ENCODE measurements at places on chromosomes 12 and 14.

GRCh38 chr14:36973806-36974442, 198.5 kb downstream of the SLC25A21 start:
- DNase-seq, result no peak

GRCh38 chr12:49059045-49059298, 1.6 kb downstream of the KMT2D start:
- DNase-seq, result no peak

DNA sequence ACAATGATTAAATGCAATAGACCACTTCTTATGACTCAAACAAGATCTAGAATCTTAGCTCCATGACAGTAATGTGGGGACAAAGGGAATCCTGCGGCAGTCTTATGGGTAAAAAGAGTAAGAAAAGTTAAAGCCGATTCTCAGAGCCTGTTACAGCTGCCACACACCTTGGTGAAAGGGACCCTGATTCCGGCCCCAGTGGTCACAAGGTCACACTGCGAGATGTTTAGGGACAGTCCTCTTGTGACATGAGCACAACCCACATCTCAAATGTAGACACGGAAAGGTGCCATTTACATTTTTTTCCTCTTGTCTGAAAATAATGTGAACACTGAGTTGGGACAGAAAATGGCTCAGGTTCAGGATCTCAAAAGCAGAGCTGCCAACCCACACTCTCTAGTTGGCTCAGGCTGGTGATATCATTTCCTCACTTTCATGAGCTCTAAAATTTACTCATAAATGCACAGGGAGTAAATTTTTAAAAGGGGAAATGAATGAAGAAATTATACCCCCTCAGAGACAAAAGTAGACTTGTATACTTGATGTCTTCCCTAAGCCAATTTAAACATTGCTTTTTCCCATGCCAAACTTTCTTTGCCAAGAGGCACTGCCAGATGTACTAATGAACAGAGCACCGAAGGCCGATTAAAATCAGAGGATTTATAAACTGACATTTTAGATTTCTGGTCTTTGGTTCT, 113.1 kb upstream of the OVCH1 start:
- DNase-seq, result no peak

DNA sequence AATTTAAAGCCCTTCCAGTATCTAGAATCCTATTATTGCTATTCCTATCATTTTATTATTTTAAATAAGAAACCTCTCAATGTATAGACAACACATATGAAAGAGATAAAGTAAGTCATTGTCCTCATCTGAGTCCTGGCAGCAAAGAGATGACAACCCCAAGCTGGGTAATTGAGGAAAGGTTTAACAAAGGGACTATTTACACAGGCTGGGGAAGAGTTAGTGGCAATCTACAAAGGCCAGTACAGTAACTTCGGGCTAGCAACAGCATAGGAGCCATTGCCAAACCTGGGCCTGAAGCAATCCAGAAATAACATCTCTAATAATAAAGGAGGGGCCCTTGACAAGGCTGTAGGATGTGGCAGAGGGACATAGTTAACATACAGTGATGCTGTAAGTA, 11.2 kb downstream of the PDE6H start:
- no peak for DNase-seq

DNA sequence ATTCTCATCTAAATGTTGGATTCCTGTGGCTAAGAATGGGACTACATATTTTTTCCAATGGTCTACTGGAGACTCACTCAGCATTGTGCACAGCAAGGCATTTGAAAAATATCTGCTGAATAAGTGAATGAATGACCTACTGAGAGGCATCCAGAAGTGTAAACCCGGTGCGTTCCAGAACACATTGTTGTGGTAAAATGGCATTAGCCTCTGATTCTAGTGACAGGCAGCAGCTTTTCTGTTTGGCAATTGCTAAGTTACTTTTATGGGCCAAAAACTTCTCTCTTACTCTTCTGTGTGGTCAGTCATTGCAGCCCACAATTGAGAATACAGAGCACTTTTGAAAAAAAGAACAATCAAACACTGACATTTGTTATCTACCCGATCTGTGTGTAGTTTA, 36.5 kb downstream of the WIF1 start:
- no peak for DNase-seq

DNA sequence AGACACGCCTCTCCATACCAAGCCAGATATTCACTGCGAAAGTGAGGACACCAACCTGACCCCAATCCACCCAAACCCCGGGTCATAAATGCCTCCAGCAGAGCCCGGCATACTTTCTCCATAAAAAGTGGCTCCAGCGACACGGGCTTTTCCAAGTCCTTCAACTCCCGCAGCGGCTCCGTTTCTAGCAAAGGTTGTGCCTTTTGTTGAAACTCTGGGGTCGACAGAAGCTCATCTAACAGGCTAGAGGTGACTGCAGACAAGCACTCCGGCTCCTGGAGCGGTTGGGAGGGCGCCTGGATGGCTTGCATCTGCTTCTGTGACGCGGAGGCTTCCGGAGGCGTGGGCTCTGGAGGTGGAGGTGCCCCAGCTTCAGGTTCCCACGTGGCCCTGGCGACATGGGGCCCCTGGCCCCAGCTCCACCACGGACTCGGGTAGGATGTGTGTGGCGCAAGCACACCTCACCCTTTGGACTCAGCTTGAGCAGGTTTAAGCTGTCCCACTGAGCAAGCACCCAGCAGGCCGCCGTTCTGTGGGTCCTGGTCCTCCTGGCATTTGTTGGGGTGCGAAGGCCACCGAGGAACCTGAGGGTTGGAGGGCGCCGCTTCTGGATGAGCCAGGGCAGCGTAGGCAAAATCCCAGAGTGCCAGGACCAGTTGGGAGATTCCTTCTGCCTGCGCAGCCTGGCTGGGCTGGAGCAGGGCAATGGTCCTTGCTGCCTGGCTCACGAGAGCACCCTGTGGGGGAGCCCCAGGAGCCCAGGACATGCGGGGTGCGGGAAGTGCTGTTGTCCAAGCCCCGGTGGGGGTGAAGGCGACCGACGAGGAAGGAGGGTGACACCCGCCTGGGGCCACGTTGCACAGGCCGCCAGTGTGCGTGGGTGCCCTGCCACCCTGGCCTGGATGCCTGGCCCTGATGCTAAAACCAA, 186.3 kb downstream of the ALG10 start:
- DNase-seq, result no peak

DNA sequence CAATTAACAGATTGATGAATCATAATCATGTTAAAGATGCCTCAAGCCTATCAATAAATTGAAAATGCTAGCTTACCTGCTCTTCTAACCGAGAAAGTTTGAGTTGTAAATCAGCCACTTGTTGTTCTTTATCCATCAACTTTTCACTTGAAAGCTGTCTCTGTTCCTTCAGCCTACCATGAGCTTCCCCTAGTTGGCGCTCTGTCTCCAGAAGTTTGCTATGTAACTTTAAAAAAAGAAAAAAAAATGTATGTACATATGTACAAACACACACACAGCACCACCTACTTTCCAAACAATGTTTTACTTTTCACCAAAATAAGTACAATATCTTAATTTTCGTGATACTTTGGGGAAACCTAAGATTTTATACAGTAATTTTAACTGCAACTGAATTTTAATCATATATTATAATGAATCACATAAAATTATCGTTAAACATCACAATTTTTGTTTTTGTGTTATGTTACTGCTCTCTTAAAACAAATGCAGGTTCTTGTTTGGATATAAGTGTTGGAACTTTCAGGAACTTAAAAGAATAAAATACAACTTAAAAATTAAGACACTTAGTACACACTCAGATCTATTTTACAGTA, 101.2 kb downstream of the EEA1 start:
- DNase-seq, result no peak

DNA sequence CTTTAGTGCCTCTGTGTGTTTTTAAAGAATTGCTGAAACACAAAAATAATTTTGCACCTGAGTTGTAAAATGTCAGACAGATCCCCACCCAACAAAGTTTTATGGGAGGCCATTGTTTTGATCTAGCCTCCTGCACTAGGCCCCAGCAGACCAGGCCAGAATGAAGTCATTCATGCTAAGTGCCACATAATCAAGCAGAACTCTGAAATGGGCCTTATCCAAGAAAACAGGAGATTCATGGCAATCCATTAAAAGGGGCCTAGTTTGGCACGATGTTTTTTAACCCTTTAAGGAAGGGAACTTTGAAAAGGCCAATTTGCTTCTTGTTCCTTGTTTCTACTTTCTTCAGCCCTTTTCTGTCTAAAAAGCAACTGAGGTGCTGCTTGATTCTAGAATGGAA, 260.9 kb downstream of the ITPR2 start:
- DNase-seq, result no peak

- no peak for DNase-seq
Measured at GRCh38 chr14:65042731-65043372, 56.2 kb downstream of the FNTB start.

- DNase-seq, result no peak
Measured at GRCh38 chr14:23404331-23404900, 3.7 kb downstream of the MYH6 start.

DNA sequence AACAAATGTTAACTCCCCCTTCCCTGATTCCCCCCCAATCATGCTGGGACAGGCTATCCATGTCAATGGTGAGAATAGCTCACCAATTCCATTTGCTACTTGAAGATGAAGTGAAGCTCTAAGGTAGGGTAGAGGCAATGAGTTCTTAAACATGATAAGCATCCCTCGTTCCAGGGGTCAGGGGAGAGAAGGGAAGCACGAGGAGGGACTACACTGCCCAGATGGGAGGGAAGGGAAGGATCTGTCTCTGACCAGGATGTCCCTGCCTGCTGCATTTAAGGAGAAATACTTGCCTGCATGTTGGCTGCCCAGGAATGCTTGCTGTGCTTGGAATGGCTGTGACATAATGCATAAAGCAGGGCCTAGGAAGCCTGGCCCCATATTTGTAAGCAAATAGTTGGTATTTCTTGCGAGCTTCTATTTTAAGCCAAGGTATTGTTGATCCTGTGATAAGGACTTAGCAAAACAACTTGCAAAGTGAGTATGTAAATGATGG, 155.1 kb downstream of the CEP83 start:
- no peak for DNase-seq

DNA sequence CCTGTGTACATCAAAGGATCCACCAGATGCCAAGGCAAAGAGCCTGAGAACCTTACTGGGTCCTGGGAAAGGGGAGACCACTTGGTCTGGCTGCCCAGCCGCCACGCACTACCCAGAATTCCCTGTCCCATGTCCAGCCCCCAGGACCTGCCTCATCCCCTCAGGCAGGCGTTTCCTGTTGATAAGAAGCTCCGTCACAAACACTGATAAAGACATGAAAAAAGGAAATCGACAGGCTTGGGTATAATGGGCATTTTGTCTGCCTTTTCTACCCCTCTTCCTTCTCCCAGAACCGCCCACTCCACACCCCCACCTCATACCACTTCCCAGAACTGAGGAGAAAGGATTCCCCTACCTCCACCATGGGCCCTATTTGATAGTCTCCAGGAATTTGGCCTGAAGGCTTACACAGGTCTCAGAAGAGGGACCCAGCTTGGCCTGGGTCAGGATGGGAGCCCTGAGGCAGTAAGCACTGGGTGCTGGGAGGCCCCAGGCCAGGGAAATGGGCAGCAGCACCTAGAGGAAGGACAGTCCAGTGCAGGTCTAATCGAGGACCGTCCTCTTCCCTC, 18.8 kb downstream of the ACVRL1 start:
- DNase-seq, result no peak

DNA sequence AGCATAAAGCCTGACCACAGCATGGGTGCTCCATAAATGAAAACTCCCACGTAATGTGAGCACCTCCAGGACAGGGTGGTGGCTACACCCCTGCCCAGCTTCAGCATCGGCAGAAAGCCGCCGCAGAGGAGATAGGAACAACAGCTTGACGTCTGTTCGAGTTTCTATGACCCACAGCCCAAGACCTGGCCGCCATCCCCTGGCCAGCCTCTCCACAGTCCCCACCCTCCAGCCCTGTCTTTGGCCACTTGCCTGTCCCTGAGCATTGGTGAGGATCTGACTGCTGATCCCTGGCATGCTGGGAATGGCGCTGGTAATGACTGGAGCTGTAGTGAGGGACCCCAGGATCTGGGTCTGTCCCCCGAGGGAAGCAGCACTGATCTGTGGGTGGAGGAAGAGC, 21.3 kb downstream of the POU6F1 start:
- DNase-seq, result no peak

GRCh38 chr14:54200726-54201125, 196.1 kb upstream of the CDKN3 start:
- DNase-seq, result no peak

GRCh38 chr14:90266441-90267154, 10.2 kb downstream of the PSMC1 start:
- no peak for DNase-seq

- DNase-seq, result no peak
Measured at GRCh38 chr12:154058-154457, 59.9 kb downstream of the SLC6A12 start.
